ENCODE measurements at places on chromosomes 12 and 14.

GRCh38 chr12:3534511-3534910, 43.5 kb downstream of the PRMT8 start:
- no peak for DNase-seq

DNA sequence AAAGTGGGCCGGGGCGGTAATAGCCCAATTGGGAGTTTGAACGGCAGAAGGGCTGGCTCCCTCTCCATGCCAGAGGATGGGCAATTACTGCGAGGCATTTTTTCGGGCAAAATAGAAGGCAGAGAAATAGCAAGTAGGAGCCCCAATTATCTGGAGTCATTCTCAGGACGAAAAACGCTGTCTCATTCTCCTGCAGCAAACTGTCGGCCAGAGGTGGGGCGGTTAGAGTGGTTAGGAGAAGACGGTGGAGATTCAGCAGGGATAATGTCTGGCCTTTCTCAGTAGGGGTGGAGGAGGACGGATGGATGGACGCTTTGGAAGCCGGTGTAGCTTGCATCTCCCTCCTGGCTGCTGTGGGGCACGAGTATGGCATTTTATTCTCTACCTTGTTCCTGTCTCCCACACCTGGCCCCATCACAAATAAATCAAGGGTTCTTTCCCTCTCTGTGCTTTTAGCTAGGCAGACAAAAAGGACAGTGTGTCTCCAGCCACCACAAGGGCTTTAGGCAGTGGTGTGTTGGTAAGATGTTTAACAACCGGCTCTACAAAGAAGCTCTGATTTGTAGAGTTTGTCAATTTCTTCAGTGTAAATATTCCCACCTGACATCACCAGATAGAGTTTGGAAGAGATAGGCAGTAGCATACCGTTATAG, 140.5 kb upstream of the LHX5 start:
- DNase-seq: no peak

GRCh38 chr12:95605875-95606274, 54.6 kb upstream of the USP44 start:
- DNase-seq: no peak

- no peak for DNase-seq
These were observed 109.8 kb upstream of the FOXG1 start for GRCh38 chr14:28656704-28657255.

- no peak for DNase-seq
These were observed 323.5 kb downstream of the ALG10 start for GRCh38 chr12:34345801-34346200.

GRCh38 chr12:88092771-88093170, 49.1 kb downstream of the CEP290 start:
- DNase-seq: no peak
